ENCODE measurements at places on chromosomes 4 and X.

- DNase-seq = no peak
Observed at GRCh38 chr4:177117256-177117655, 192.4 kb upstream of the NEIL3 start.

- DNase-seq = no peak
Observed at GRCh38 chr4:37549041-37549440, 137.1 kb downstream of the RELL1 start.

- no peak for DNase-seq
Observed at GRCh38 chr4:123060039-123060770, 137.8 kb upstream of the NUDT6 start.

DNA sequence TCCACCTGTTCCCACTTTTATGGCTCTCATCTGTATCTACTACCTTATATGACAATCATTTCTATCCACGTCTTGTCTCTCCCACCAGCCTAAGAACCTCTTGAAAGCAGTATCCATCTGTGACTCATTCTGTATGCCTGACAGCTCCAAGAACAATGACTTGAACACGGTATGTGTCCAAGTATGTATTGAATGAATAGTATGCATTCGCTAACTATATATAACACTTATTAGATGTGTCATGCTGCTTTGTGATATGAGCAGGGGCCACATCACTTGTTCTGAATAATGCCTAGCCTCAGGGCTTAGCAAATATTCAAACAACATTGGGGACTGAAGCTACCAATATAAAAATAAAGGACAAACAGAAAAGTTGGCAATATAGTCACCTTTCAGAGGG lies 4.9 kb downstream of the OPHN1 start:
- DNase-seq = no peak
